ENCODE measurements at places on chromosomes 13 and 19.
A peak's percentile ranks its signal among the peaks of the same experiment; 100 is the strongest.

GRCh38 chr13:79212064-79212619, 193.9 kb downstream of the RBM26 start:
- DNase-seq, result no peak

DNA sequence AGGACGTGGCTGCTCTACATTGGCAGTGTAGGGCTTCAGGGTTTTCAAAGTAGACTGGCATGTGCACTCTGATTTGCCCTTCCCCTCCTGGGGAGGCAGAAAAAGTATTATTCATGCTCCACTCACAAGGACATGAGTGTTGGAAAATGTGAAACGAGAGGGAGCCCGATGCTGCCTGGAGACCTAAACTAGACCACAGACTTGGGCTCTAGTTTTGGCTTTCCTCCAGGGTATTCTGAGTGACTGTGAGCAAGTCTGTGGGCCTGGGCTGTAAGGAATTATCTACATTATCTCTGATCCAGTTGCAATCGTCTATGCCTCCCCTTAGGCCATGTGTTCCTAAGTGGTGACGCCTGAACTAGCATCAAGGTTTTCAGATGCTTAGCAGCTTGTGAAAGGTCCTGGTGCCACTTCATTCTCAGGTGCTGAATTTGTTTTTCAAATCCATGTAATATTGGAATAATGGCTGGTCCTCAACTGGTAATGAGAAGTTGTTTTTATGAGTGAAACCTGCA, 55.0 kb downstream of the MRPL57 start:
- DNase-seq, result peak; percentile 41

DNA sequence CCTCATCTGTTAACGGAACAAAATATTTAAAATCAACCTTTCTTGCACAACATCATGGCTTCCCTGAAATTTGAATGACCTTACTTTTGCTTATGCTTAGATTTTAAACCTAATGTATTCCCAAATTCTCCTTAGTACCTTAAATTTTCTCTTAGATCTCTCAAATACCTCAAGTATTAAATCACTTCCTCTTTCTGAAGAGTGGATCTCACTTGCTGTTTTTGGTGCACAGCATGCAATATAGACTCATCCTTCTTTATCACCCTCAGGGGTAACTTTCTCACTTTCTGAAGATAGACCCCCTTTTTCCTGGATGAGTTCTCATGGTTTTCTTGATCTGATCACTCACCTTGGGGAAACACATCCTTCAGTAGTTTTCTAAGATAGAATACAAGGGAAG, 871.7 kb downstream of the DACH1 start:
- DNase-seq, result no peak

GRCh38 chr13:40456397-40456953, 210.0 kb downstream of the FOXO1 start:
- no peak for DNase-seq

All from fibroblast of skin of right biceps (primary cell).